GM12878 (cell line): ENCODE measurements at places on chromosomes 16 and 17. TPM values are rescaled to one million over a fixed set of nuclear protein-coding genes. Genes with fewer than 3 reads are reported as not detected.

- no peaks in the 10 kb centered on the region for H3K36me3 ChIP-seq
- no peak overlapping the region for H3K4me3 ChIP-seq
- no peak overlapping the region for H3K27ac ChIP-seq
These were observed 111.4 kb upstream of the CDC42EP4 start for GRCh38 chr17:73423159-73423715.

DNA sequence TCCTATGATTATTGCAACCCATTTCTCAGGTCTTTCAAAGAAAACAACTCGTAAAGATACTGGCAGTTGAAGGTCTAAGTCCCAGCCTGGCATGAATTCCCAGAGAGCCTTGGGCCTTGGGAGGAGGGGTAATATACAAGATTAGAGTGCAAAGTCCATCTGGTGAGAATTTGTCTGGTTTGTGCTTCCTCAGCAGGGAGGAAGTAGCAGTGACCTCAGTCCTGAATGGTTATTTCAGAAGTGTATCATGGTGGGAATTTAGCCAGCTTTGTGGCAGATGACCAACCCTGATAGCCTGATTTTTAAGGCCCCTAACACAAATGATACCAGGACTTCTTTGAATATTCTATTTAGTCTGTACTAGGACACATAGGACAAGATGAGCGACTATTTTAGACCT lies 151.2 kb upstream of the TBX2 start:
- H3K4me3 ChIP-seq = no peak overlapping the region
- no peaks in the 10 kb centered on the region for H3K27me3 ChIP-seq
- H3K36me3 ChIP-seq = no peaks in the 10 kb centered on the region
- H3K4me1 ChIP-seq = no peaks in the 10 kb centered on the region

ZNF205 gene
- total RNA-seq = 1.2 and 1.5 TPM in 2 replicates

GRCh38 chr17:81398176-81398831 lies 3.0 kb downstream of the BAHCC1 start:
- H3K36me3 ChIP-seq = no peaks in the 10 kb centered on the region
- H3K27ac ChIP-seq = no peak overlapping the region
- no peak overlapping the region for H3K4me3 ChIP-seq
- H3K27me3 ChIP-seq = peaks cover 21% of the 10 kb centered on the region
- H3K4me1 ChIP-seq = no peaks in the 10 kb centered on the region; the same call in 1 of the 2 replicates

KRT24 gene
- total RNA-seq = not detected in 2 replicates

PRR15L gene
- total RNA-seq = not detected in 2 replicates

- no peak for DNase-seq
- H3K4me1 ChIP-seq = no peaks in the 10 kb centered on the region
- H3K27ac ChIP-seq = no peak overlapping the region
- no peaks in the 10 kb centered on the region for H3K27me3 ChIP-seq
- no peaks in the 10 kb centered on the region for H3K36me3 ChIP-seq
These were observed 71.4 kb downstream of the CFDP1 start for GRCh38 chr16:75361936-75362335.

PLEKHM1 gene
- 24.6 and 27.8 TPM in 2 replicates for total RNA-seq

ORC6 gene
- total RNA-seq = 33.8 and 36.3 TPM in 2 replicates

CCL8 gene
- not detected in 2 replicates for total RNA-seq

GRCh38 chr17:77358801-77359200 lies 218.0 kb downstream of the SEC14L1 start:
- H3K27me3 ChIP-seq = no peaks in the 10 kb centered on the region
- peaks cover 8% of the 10 kb centered on the region; the same call in 1 of the 2 replicates for H3K36me3 ChIP-seq
- H3K4me3 ChIP-seq = no peak overlapping the region
- no peak for DNase-seq
- H3K4me1 ChIP-seq = peaks cover 2% of the 10 kb centered on the region; the same call in 1 of the 2 replicates

OR1F1 gene
- total RNA-seq = not detected in 2 replicates

GRCh38 chr17:49193513-49194296 lies 16.7 kb downstream of the GNGT2 start:
- H3K36me3 ChIP-seq = no peaks in the 10 kb centered on the region
- H3K27ac ChIP-seq = peak overlapping the region; percentile 98
- H3K27me3 ChIP-seq = no peaks in the 10 kb centered on the region
- H3K4me1 ChIP-seq = peaks cover 28% of the 10 kb centered on the region
- peak; percentile 98 for DNase-seq

DNA sequence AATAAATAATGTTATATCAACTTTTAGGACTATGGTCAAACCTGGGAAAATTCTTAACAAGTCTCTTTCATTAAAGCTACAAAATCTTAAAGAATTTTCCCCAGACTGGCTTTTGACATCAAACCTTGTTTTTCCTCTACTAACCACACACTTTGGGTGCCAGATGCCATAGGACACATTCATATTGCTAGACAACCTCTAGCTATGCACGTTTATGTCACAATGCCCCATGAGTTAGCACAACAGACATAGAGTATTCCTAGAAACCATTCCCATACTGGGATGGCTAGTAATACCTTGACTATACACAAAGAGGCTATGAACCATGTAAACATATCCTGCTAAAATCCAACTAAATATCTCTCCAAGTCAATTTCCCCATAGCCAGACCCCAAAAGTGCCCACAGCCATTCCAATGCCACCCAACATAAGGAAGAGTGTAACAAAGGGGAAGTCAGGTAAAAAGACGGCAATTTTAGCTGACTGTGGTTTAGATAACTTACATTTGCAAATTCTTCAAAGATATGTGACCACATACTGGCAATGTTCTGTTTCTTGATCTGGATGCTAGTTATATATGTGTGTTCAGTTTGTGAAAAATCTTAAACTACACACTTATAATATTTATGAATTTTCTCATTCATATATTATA lies 23.4 kb downstream of the SMURF2 start:
- no peak overlapping the region for H3K27ac ChIP-seq
- peaks cover 21% of the 10 kb centered on the region for H3K4me1 ChIP-seq
- H3K4me3 ChIP-seq = no peak overlapping the region
- no peaks in the 10 kb centered on the region for H3K27me3 ChIP-seq

CSH1 gene
- total RNA-seq = not detected in 2 replicates
